ENCODE measurements at places on chromosomes 4 and X.

DNA sequence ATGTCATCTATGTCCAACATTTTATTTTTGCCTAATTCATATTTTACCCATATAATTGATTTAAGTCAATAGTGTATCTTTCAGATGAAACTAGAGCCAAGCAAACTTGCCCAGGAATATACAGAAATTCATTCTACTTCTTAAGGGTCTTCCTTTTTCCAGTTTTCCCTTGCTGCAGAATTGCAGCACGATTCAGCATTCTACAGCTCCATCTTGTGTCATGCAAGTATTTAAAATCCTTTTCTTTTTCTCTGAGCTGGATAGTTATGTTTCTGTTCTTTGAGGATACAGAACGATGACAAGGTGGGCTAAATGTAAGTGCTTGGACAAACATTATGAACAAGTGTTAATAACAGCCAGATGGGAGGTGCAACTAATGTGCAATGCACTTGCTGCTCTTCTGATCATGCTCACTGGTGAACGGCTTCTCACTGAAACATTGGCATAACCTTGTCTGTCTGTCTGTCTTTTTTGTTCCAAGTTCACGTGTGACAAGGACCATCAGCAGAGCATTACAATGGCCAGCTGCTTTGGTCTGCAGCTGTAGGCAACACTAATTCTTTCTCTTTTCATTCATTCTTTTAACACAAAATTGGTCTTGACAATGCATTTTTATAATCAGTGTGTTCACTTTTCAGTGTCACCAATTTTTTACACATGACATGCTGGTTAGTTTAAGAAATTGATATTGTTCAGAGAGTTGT, 1821.7 kb downstream of the ARAP2 start:
- DNase-seq, result no peak

GRCh38 chr4:158965226-158965625, 137.7 kb upstream of the RAPGEF2 start:
- no peak for DNase-seq

DNA sequence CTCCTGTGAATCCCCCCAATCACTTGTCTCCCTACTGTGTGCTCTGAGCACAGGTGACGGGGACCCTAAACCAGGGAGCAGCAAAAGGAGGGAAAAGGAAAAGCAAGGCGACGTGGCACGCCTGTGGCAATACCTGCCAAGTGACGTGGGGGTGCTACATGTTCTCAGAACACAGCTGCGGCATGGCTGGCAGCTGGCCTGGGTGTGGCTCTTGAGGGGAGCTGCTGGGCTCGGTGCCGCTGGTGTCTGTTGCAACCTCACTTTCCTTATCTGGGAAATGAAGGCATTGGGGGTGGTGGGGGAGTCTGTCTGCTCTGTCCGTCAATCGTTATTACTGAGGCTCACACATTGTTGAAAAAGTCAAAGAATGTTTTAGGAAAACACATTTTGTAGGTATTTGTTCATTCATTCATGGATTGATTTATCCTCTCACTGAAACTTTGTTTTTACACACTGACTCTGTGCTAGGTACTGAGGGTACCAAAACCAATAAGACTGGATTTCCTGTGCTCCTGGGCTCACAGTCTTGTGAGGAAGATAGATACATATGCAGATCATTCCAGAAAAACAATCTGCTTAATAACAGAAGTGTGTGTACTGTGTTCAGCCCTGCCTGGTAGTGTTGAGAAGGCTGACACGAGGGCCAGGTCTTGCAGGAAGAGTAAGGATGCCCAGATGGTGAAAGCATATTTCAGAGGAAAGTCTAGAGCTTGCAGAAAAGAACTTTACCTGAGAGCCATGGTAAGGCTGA, 217.6 kb downstream of the PTTG2 start:
- DNase-seq, result no peak

DNA sequence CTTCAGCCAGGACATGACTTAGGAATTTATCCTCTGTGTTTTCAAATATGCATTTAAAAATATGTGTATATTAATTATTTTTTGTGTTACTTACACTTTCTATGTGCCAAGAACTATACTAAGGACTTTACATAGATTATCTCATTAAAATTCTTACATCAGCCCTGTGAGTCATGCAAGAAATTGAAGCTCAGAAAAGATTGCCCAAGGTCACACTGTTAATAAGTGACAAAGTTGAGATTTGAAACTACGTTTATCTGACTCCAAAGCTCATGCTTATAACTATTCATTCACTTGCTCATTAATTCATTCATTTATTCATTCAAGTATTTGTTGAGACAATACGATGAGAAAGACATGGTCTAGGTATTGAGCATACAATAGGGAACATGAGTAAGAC, 62.9 kb upstream of the CHRDL1 start:
- DNase-seq, result no peak

DNA sequence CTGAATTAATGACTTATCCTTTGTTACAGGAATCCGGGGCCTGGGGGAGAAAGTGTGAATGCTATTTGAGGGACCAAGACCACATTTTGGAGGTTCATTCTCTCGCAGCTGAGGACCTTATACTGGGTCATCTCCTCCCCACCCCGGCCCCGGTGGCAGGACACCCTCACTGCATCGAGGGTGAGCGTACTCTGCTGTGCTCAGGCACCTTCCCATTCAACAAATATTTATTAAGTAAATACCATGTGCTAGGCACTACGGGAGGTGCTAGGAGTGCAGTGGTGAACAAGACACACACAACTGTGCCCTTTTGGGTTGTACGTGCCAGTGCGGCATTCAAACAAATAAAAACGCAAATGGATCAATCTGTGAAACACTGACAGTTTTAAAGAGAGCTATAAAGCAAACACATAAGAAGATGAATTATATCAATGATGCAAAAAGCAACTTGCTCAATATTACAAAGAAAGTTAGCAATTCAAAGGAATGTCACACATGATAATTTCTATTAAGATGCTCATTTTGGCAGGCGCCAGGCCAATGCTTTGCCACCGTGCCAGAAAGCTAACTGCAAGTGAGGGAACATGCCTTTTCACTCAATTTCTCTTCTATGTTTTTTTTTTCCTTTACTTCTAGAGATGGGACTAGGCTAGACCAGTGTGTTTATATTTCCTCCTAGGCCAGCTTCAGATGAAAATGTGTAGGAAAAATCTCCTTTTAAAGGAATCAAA, 24.6 kb downstream of the ADGRG2 start:
- DNase-seq, result no peak

- DNase-seq, result no peak
These were observed 69.8 kb downstream of the TBL1X start for GRCh38 chrX:9534686-9535085.

DNA sequence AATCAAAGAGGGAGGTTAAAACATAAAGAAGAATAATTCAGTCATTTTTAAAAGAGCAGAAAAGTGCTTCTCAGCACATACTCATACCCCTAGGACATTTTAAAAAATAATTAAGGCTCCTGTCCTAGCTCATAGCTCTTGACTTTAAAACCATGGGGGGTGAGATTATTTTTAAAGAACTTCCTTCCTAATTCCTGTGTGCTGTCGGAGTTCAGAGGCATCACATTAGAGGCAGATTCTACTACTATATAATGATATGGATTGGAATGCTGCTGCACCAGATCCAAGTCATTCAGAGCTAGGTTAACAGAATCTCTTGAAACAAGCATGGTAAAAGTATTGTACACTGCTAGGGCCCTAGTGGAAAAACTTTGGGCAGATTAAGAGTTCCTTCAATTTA, 456.5 kb upstream of the ADGRL3 start:
- DNase-seq, result no peak

DNA sequence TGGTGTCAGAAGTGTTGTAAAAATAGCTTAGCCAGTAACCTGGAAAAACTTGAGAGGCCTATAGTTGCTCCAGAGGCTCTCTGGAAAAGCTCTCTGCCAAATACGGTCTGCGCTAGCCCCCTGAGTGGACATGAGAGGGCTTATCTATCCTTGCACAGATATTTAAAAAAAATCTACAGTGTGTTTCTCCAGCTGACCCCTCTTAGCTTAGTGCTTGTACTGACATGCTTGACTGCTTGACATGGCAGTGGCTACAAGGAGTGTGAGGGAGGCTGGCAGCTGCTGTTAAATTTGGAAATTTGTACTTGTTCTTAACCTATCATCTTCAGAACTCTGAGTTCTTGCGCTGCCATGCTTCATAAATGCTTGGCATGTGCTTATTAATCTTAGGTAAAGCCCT, 229.2 kb downstream of the RBMX2 start:
- no peak for DNase-seq

- no peak for DNase-seq
These were observed 44.3 kb downstream of the CD40LG start for GRCh38 chrX:136692271-136692670.

- DNase-seq, result no peak
These were observed 70.3 kb upstream of the ARMCX2 start for GRCh38 chrX:101729986-101730385.

DNA sequence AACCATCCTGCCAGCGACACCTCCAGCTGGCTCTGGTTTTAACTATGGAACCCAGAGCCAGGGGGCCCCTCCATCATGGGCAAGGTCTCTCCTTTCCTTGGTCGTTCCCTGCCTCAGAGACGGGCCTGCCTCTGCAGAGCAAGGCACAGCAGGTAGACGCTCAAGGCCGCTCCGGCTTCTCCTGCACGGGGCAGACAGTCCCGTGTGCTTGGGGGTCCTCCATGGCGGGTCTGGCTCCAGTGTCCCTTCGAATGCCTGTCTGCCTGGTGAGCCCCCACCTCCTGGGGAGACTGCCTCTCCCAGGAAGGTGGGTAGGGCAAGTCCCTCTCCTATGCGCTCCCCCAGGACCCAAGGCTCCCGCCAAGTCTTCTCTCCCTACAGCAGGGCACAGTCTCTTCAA, 71.5 kb downstream of the ACOX3 start:
- no peak for DNase-seq

- DNase-seq, result no peak
These were observed 5.2 kb upstream of the SMIM10L2A start for GRCh38 chrX:135416546-135416945.

DNA sequence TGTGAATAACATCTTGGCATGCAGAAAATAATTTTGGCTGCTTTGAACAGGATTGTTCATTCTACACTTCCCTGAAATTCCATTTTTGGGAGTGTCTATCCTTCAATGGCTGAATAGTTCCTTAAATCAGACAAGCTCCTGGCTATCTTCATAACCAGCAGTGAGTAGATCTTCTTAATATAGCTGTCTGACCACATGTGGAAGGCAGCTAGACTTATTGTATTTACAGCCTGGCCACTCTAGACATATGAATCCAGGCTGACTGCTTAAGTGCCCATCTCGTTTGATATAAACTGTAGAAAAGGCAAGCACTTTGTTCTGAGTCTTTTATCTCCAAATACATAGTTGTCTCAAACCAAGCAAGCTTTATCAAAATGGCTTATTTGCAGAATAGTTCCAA, 40.0 kb downstream of the PWWP3B start:
- DNase-seq, result no peak

- no peak for DNase-seq
These were observed 148.7 kb upstream of the CHRDL1 start for GRCh38 chrX:110944311-110944750.

GRCh38 chr4:37799941-37800554, 26.4 kb upstream of the PGM2 start:
- DNase-seq, result no peak

GRCh38 chr4:145799223-145799622, 119.3 kb downstream of the C4orf51 start:
- no peak for DNase-seq

GRCh38 chrX:261919-262352, 19.2 kb upstream of the PLCXD1 start:
- no peak for DNase-seq

- DNase-seq, result no peak
These were observed 86.6 kb downstream of the NR3C2 start for GRCh38 chr4:148355442-148356123.

DNA sequence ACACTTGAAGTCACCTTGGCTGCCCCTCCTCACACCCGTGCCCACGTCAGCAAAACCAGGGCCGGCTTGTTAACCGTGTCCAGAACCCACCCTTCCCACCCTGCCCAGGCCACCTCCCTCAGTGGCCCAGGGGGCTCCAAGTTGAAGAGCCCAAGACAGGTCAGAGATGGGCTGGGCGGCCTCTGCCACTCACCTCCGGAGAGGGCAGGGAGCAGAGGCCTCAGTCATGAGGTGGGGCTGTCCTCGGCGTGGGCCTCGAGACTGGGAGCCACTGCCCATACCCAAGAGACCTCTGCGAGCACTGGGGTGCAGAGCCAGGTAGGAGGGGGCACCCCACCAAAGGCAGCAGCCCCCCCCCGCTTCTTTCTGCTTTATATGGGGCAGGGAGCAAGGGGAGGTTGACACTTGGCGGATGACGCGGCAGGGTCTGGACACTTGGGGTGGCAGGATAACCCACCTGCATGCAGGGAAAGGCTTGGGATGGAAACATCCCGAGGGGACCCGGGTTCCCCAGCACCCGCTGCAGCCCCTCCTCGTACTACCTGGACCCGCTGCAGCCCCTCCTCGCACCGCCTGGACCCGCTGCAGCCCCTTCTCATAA, 38.0 kb upstream of the SPON2 start:
- no peak for DNase-seq

DNA sequence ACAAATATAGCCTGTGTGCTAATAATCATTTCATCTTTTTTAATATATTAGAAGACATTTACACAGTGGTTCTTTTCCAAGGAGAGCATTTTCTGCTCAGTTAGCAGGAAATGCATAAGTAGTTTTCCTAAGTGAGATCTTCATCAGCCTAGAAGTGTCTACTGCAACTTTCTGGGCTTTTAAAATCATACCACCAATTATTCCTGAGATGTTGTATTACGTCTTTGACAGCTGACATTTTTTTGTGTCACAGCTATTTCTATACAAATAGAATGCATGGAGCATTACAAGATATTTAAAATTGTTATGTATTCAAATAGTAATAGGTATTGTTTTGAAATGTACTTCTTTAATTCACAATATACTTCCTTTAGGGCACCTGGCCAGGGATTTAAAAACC, 158.0 kb downstream of the GRID2 start:
- DNase-seq, result no peak

GRCh38 chr4:140296335-140297220, 76.9 kb upstream of the SCOC start:
- no peak for DNase-seq

GRCh38 chr4:93891244-93891643, 62.7 kb downstream of the ATOH1 start:
- no peak for DNase-seq

GRCh38 chr4:94480362-94480951, 28.7 kb downstream of the PDLIM5 start:
- no peak for DNase-seq

GRCh38 chrX:131646106-131646505, 102.2 kb downstream of the OR13H1 start:
- no peak for DNase-seq

GRCh38 chr4:13857800-13858199, 230.3 kb upstream of the BOD1L1 start:
- DNase-seq, result no peak

DNA sequence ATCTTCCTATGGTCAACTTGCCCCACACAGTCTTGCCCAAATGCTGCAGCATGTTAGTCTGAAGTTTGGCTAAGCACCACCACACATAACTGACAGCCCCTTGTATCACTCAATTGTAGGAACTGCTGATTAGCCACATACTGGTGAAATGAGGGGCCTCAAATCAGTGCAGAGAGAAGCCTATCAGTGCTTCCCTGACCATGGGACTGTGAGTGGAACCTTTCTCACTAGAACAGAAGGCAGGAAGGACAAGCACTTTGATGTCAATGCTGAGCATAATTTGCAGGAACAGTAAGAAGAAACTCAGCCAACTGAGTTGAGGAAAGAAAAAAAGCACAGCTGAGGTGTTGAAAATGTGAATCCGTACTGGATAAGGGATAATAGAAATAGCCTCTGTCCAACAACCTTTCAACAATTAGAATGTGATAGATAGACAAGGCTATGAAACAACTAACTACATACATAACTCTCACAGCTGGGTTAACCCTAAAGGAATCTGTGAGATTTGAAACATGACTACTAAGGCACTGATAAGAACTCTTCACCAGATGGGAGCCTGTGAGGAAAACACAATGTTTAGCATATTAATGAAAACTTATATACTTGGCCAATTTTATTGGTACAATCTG, 136.6 kb upstream of the SH3RF1 start:
- no peak for DNase-seq
